Epithelial cell of umbilical artery (primary cell): ENCODE measurements at places on chromosomes 11 and 22. TPM values are rescaled to one million over a fixed set of nuclear protein-coding genes. Genes with fewer than 3 reads are reported as not detected.

Gene KCNJ4
- not detected in 2 replicates for total RNA-seq

Gene TPBGL
- total RNA-seq, result under 0.01 TPM in 1 of 2 replicates, not detected in the other

Gene AMOTL1
- total RNA-seq, result 29.3 and 35.4 TPM in 2 replicates

Gene DEPDC7
- total RNA-seq, result 0.32 and 0.91 TPM in 2 replicates

Gene CCDC34
- total RNA-seq, result 5.2 and 8.4 TPM in 2 replicates

Gene FAM227A
- 2.9 and 4.6 TPM in 2 replicates for total RNA-seq

Gene MMP13
- not detected in 2 replicates for total RNA-seq

Gene ABCC8
- not detected in 2 replicates for total RNA-seq

Gene SLC36A4
- 9.4 and 10.1 TPM in 2 replicates for total RNA-seq

Gene BIRC3
- total RNA-seq, result 0.97 and 7.9 TPM in 2 replicates

Gene FGF4
- total RNA-seq, result not detected in 2 replicates

Gene PANX2
- 0.15 and 0.65 TPM in 2 replicates for total RNA-seq

Gene CRYBB2
- total RNA-seq, result not detected in 2 replicates

Gene INPP5J
- total RNA-seq, result under 0.01 and 0.30 TPM in 2 replicates

Gene GGTLC3
- not detected in 2 replicates for total RNA-seq

Gene SCN2B
- total RNA-seq, result not detected in 2 replicates

Gene CECR2
- 1.9 and 3.3 TPM in 2 replicates for total RNA-seq

Gene FOXR1
- not detected in 2 replicates for total RNA-seq

Gene CHRM4
- under 0.01 and 0.30 TPM in 2 replicates for total RNA-seq

Gene SAA2
- not detected in 2 replicates for total RNA-seq

Gene AHNAK
- 274 and 293 TPM in 2 replicates for total RNA-seq

Gene PRDX5
- total RNA-seq, result 287 and 290 TPM in 2 replicates

Gene FADS3
- total RNA-seq, result 123 and 147 TPM in 2 replicates

Gene RAB39A
- 0.15 TPM in 1 of 2 replicates, not detected in the other for total RNA-seq

Gene SAA4
- not detected in 2 replicates for total RNA-seq

Gene CDC42EP2
- total RNA-seq, result 14.7 and 20.8 TPM in 2 replicates

Gene CCDC188
- total RNA-seq, result 0.97 and 3.3 TPM in 2 replicates

Gene SLC35E4
- total RNA-seq, result 34.1 and 46.8 TPM in 2 replicates

Gene GAL3ST3
- total RNA-seq, result not detected in 2 replicates

Gene MGAT3
- total RNA-seq, result under 0.01 TPM in 1 of 2 replicates, not detected in the other

Gene UBQLNL
- total RNA-seq, result not detected in 2 replicates

Gene HINFP
- 11.7 and 17.3 TPM in 2 replicates for total RNA-seq

Gene TEX12
- 0.32 TPM in 1 of 2 replicates, not detected in the other for total RNA-seq

Gene PGA5
- total RNA-seq, result not detected in 2 replicates

Gene TEF
- 2.0 and 2.9 TPM in 2 replicates for total RNA-seq

Gene TRPC6
- total RNA-seq, result under 0.01 TPM in 1 of 2 replicates, not detected in the other
